HuH-7 (cell line): ENCODE measurements at places on chromosomes 11 and 22.

DNA sequence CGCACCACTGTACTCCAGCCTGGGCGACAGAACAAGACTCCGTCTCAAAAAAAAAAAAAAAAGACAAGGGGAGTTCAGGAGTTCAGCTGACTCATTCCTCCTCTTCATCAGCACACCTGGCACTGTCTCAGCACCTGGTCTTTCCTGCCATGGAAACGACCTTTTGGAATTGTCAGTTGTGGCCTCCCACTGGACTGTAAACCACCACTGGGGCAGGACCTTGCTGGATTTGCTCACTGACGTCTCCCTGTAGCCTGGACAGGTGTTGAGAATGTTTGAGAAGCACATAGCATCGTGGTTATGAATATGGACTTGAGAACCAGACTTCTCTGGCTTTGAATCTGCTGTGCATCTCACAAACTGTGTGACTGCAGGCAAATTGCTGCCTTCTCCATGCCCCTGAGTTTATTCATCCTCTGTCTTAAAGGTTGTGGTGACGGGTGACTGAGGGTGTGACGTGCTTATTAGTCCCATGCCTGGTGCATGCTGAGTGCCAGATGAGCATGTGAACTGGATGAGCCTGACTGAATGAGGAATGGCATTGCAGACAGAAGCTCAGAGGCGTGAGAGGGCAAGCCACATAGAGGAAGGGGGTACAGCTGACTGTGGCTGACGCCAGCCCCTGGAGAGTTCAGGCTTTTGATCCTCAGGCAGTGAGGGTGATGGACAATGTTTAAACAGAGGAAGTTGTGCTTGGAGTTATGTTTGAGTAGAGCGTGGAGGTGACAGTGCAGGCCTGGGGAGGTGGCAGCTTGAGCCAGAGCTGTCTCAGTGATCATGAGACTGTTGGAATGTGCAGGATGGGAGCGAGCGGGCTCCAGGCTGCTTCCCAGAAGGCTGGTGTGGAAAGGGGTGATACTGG, 12.7 kb downstream of the TOM1 start:
- no peak for DNase-seq

GRCh38 chr11:34586488-34587281, 34.2 kb upstream of the EHF start:
- no peak for DNase-seq

- no peak for DNase-seq
Measured at GRCh38 chr22:42791721-42792452, 65.2 kb downstream of the ARFGAP3 start.

- peak; percentile 75 for DNase-seq
Measured at GRCh38 chr22:37639070-37639760, at the start of gene SH3BP1. Gene SH3BP1, plus strand, starts transcription at chr22:37639669. Its CDS starts 119 bp downstream, at chr22:37639788.

DNA sequence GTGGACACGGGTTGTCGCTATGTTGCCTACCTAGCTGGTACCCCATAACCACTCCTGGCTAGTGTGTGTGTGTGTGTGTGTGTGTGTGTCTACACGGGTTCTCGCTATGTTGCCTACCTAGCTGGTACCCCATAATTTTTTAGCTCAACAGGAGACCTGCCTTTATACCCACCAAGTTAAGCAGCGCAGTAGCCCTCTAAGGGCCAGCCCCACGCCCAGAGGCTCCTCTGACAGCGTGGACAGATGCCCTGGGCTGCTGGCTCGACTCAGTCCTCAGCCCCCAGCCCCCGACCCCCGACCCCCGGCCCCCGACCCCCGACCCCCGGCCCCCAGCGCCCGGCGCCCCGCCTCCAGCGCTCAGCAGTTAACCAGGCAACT, 351 bp upstream of the AKIP1 start:
- DNase-seq = no peak

DNA sequence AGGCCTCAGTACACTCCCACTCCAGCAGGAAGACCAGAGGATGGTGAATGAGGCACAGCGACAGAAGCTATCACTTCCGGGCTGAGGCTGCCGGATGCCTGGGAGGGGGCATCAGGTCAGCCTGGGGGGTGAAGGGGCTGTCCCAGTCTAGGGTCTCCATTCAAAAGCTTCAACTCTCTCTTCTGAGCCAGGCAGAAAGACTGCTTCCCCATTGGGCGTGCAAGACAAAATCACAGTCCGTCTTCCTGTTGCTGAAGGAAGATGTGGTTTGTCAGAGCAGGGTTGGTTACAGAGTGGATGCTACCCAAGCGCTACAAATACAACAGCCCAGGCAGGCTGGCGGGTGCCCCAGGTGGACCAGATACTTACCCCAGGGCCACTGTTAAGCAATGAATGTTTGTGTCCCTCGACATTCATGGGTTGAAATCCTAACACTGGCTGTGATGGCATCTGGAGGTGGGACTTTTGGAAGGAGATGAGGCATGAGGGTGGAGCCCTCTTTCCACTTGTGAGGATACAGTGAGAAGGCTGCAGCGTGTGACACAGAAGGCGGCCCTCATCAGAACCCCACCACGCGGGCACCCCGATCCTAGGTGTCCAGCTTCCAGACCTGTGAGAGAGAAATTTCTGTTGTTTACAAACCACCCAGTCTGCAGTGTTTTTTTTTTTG, 12.0 kb downstream of the UPK3A start:
- DNase-seq = no peak

GRCh38 chr11:79453617-79454016, 12.8 kb upstream of the TENM4 start:
- no peak for DNase-seq

DNA sequence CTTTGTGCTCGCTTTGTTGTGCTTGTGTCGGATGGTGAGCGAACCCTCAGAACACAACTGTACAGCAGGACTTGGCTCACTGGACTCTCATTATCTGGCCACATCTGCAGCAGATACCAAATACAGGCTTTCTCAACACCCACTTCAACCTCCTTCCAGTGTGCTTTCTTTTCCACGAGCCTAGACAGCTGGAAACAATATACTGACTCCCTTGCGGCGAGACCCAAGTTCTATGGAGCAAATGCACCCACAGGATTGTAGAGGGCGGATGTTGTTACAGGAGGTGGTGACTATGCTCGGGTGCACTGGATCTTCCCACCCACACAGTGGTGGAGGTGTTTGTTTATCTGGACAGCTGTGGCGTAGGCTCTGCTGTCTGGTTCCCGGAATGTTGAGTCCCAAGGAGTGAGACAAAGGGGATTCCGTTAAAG, 204.3 kb downstream of the TENM4 start:
- no peak for DNase-seq

DNA sequence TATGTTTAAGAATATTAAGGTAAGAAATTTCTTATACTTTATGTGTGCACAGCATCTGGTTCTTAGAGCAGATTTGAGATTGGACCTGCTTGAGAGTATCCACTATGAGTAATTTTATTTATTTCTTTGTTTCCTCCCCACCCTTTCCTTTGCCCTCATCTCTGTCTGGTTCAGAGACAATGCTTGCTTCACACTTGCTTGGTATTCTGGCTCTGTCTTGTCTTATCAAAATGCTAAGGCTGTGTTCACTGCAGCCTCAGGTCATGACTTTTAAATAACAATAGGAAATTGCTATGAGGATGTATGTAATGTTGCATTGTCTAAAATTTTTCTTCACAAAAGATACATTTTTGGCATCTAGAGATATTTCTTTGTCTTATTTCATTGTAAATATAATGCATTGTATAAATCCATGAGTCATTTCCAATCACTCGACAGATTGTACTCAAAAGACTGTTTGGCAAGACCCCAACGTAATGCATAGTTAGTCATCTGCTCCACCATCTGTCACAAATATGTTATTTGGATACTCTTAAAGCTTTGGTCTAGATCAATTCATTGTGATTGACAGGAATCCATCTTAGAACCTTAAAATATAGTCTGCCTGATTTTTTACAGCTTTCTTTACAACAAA, 395.7 kb downstream of the AASDHPPT start:
- no peak for DNase-seq

DNA sequence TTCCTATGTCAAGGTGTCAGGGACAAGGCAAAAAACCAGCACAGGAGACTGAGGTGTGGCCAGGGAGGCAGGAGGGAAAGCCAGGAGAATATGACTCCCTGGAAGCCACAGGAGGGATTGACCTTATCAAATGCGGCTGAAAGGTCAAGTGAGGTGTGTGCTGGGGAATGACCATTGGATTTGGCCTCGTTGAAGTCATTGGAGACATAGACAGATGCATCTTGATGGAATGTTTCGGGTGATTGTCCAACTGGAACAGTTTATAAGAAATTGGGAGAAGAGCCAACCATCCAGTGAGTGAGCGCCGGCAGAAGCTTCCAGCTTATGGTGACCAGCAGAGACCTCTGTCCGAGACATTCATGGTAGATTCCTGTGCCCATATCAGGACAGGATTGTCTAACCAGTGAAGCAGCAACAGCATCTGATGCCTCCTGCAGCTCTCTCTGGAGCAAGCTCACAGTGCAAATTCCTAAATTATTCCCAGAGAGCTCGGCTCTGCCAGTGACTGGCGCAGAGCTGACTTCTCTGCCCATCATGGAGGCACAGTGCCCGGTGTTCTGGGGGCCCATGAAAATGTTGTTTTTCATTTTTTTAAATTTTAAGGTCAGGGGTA, 95.4 kb downstream of the MYO18B start:
- DNase-seq = no peak

GRCh38 chr11:9615031-9615451, 41.6 kb downstream of the WEE1 start:
- no peak for DNase-seq

GRCh38 chr11:134513585-134514120, 101.6 kb upstream of the B3GAT1 start:
- DNase-seq = no peak

GRCh38 chr11:3157381-3158130, 7.6 kb downstream of the OSBPL5 start:
- no peak for DNase-seq

DNA sequence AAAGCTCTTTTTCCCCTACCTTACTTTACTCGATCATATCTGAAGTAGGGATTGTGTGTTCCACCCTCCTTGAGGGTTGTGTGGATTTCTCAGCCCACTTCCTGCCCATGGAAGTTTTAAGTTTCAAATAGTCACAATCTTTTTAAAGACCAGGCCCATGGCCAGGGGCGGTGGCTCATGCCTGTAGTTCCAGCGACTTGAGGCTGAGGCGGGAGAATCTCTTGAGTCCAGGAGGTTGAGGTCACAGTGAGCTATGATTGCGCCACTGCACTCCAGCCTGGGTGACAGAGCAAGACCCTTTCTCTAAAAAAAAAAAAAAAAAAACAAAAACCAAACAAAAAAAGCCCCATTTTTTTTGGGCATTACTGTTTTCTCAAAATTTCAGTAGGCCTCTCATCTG, 36.3 kb upstream of the LRRC10B start:
- no peak for DNase-seq

DNA sequence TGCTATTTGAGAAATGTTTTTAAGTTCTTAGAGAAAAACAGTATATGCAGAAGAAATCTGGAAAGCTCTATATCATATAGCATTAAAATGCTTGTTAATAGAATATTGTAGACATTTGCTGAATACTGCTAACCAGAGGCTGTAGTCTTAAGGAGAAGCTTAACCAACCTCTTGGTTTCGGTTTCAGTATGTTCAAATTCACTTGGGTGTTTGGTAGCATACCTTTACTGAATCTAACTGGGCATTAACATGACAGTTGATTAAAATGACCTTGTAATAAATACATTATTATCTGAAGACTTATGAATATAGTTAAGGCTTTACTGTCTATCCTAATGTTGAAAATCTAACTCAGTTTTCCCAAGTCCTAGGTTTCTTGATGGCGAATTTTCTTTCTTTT, 5.4 kb downstream of the PCF11 start:
- no peak for DNase-seq
